WTC11 (cell line): ENCODE measurements at places on chromosomes 5 and 9.

- peak; percentile 80 for DNase-seq
Measured at GRCh38 chr5:160159991-160160792, 40.9 kb upstream of the PWWP2A start.

DNA sequence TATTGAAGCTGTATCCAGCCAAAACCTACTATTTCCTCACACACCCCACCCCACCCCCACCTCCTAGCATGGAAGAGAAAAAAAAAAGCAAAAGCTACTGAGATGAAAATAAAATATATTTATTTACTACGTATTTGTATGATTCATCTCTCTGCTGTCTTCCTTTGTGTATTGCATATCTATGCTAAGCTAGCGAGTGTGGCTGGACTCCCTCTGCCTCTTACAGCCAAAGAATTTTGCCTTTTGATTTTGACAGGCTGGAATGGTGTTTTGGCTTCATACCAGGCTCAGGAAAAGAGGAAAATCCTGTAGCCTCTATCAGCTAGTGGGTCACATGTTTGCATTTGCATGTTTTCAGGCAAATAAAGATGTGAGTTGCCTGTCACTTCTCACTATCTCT, 2.2 kb downstream of the ABLIM3 start:
- DNase-seq, result no peak

- DNase-seq, result no peak
Measured at GRCh38 chr5:143635888-143636287, 176.1 kb upstream of the HMHB1 start.

GRCh38 chr5:52987711-52988331, 1.3 kb upstream of the ITGA2 start:
- no peak for DNase-seq

GRCh38 chr5:132475987-132476875, 14.3 kb downstream of the IRF1 start:
- DNase-seq, result no peak

GRCh38 chr5:109910874-109911273, 221.1 kb downstream of the MAN2A1 start:
- no peak for DNase-seq

DNA sequence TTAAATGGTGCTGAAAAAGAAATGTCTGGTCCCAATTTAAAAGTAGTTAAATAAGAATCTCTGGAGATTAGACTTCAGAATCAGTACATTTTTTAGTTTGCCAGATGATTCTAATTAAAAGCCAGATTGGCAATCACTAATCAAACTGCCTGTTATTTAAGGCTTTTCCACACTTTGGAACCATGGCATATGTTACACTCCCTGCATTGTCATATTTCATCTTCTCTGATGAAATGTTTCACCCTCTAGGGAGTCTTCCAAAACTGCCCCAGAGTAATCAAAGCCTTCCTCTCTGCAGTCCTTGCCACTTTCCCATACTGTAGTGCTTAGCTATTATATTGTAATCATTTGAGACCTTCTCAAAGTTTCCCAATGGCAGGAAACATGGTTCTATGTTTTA, 17.5 kb upstream of the OR13C9 start:
- no peak for DNase-seq

GRCh38 chr5:168104350-168104749, 187.1 kb upstream of the WWC1 start:
- DNase-seq, result no peak

DNA sequence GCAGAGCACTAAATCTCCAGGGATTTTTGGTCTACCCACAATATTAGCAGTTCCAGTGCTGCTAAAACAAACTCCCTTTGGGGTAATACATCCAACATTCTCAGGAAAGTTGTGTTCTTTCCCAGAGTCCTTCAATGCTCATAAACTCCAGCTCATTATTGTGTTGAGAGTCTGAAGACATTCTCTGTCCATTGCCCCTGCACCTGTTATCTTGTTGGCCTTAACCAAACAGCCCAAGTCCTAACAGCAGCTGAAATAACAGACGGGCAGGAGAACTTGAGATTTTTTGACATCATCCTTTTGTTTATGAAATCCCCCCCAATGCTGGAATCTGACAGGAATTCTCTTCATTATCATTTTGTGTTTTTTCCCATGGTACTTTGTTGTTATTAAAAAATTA, 110.8 kb downstream of the PAPPA start:
- no peak for DNase-seq

DNA sequence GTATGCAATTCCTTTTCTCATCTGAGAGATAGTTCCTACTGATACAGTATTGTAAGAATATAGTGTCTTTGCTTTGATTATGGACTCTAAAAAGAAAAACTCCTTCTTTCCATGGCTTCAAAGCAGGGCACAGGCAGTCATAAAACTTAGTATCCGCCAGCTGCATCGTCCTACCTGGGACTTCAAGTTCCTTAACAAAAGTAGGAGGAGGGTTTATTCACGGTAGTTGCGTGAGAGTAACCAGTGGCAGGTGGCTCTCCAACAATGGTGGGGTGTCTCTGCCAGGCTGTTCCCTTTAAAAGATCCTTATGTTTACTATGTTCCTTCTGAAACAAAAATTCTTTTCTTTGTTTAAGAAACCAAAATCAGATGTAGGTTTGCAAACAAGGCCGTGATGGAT, 173.5 kb upstream of the DMAC1 start:
- no peak for DNase-seq

GRCh38 chr9:31302620-31303418, 1081.6 kb upstream of the ACO1 start:
- no peak for DNase-seq

DNA sequence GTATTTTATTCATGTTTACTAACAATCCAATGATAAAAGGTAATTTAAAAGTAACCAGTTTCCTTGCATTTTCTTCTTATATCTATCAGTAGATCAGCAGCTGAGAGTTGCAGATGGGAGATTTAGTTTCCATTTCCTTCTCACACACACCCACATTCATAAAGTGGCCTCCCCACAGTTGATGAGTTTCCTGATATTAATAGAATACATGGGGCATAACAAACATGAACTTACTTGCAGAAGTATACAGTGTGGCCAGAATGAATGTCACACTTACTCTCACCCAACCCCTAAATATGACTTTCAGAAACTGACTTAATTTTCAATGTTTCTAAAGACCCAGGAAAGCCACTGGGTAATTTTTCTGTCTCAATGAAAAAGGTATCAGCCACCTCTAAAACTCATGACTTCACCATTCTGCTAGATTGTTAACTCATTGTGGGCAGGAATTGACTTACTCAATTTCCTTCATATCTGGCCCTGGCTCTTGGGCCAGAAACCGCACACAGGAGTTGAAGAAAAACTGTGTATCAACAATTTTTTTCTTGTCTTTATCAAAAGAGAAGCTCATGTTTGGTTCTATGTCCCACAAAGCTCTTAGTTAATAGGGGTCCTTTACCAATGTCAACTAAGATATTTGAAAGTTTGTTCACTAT, 63.5 kb upstream of the OSMR start:
- no peak for DNase-seq

- no peak for DNase-seq
Measured at GRCh38 chr9:4228606-4229005, 71.3 kb downstream of the GLIS3 start.

GRCh38 chr9:5863092-5863746, 27.5 kb upstream of the MLANA start:
- DNase-seq, result no peak

DNA sequence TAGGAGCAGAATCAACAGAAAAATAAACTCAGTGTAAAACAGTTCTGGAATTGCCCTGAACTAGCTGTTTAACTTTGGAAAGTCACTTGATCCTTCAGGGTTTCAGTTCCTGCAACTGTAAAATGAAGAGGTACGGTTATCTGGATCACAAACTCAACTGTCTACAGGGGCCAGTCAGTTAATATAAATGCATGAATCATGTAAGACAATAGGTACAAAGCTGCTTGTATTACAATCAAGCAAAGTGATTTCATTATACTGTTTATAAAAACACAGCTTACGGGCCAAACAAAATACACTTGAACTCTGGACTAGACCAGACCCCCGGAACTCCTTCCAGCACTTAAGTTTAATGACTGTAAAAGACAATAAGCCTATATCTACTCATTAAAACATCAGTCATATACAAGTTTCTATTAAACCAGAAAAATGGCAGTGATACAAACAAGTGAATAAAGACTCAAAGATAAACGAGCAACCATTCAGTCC, 73.0 kb downstream of the MRPS27 start:
- no peak for DNase-seq

DNA sequence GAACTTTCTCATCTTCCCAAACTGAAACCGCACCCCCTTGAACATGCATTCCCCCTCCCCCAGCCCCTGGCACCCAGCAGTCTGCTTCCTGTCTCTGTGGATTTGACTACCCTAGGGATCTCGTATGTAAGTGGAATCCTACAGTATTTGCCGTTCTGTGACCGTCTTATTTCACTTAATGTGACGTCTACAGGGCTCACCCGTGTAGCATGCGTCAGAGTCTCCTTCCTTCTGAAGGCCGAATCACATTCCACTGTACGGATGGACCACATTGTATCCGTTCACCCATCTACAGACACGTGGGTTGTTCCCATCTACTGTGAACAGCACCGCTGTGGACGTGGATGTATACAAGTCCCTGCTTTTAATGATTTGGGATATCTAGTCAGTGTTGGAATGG, 4.5 kb downstream of the PRRX2 start:
- no peak for DNase-seq

DNA sequence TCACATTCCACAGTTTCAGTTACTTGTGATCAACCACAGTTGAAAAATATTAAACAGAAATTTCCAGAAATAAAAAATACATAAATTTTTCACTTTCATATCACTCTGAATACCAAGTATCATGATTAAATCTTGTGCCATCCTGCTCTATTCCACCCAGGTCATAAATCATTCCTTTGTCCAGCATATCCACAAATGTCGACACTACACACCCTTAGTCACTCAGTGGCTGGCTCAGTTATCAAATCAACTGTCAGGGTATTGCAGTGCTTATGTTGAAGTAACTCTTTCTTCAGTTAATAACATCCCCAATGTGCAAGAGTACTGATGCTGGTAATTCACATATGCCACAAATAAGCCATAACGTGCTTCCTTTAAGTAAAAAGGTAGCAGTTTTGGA, 115.7 kb downstream of the FBXL17 start:
- DNase-seq, result no peak
